ENCODE measurements at places on chromosomes 12 and 14.

DNA sequence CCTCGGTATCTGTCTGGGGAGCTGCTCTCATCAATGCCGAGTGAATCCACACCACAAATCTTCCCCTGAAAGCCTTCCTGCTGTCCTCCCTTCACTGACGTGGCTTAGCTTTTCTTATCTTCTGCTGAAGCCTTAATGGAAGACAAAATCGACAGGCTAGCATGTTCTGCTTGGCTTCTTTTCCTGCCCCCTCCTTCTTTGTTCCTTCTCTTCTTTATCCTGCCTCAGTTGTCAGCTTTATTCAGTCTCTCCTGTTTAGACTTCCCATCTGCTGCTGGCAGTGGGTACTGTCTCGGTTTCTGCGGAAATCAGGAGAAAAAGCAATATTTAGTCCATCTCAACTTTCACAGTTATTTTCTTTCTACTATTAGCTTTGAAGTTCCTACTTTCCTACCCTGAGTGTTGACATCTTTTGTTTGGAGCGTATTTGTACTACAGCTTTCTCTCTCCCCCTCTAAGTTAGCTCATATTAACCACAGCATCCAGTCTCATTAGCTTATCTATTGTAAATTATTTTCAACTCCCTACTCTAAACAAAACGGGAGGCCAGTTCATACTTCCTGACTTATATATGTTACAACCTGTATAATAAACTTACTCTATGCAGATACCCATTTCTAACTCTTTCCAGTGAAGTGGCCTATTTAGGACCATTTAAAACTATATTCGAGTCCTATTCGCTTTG is 226.0 kb downstream of the DACT1 start:
- no peak for DNase-seq

- DNase-seq, result no peak
Measured at GRCh38 chr12:76685246-76685678, 78.7 kb upstream of the ZDHHC17 start.

GRCh38 chr12:112716099-112717093 is 75.2 kb upstream of the RPH3A start:
- peak; percentile 1 for DNase-seq

DNA sequence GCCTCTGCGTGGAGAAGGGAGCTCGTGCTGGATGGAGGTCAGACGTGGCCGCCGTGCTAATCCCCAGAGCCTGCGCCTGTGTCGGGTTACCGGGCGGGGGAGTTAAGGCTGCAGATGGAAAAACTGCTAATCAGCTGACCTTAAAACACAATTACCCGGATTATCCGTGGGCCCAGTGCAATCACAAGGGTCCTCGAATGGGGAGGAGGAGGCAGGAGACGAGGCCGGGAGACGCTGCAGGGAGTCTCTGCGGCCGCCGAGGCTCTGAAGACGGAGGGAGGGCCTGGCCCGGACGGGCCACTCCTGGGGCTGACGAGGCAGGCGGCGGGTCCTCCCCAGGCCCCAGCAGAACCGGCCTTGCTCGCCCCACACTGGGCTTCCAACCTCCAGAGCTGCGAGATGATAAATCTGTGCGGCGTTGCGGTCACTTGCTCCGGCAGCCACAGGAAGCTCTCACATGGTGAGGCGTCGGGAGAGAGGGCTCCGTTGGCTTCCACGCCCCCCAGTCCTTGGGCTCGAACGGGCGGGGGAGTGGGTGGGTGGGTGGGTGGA is 32.9 kb upstream of the FBRSL1 start:
- no peak for DNase-seq

- DNase-seq, result no peak
Measured at GRCh38 chr14:89723930-89724627, 230.5 kb downstream of the EFCAB11 start.

GRCh38 chr12:10771132-10771733 is 31.2 kb downstream of the TAS2R7 start:
- peak; percentile 49 for DNase-seq

- no peak for DNase-seq
Measured at GRCh38 chr14:69553252-69553651, 21.4 kb downstream of the CCDC177 start.

- no peak for DNase-seq
Measured at GRCh38 chr12:10505620-10506019, at the start of gene EIF2S3B. Gene EIF2S3B (plus strand): TSS chr12:10505890. CDS start chr12:10505903, 13 bp downstream.

DNA sequence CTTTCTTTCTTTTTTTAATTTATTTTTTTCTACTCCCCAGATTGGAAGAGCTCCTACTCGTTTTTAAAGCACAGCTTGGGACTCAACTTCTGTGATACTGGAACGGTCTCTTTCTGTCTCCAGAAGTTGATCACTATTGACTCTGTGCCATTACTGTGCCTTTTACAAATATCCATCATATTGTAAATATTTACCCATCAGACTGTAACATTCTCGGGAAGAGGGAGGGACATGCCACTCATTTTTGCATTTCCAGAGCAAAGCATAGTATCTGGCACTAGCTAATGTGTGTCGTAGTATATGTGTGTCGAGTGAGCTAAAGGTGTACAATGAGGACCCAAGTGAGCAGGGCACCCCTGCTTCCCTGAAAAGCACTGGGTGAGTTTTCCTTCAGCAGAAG is 24.0 kb upstream of the GSG1 start:
- no peak for DNase-seq

DNA sequence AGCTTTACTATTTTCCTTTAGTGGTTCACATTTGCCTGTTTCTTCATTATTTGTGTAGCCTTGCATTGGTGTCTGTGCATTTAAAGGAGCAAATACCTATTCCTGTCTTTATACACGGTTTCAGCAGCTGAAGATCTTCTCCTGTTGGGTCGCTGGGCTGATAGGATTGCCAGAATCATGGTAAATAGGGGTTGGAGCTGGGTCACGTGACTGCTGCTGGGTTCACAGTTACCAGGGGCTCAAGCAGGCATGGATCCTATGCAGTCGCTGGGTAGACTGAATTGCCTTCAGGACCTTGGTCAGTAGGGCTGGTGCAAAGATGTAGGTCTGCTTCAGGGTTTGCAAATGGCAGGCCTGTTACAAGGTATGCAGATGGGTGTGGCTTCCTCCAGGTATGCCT is 398.4 kb downstream of the RPS29 start:
- no peak for DNase-seq

GRCh38 chr12:12033824-12034223 is 36.9 kb upstream of the BCL2L14 start:
- DNase-seq, result no peak

- no peak for DNase-seq
Measured at GRCh38 chr12:16542586-16542985, 63.4 kb downstream of the LMO3 start.

DNA sequence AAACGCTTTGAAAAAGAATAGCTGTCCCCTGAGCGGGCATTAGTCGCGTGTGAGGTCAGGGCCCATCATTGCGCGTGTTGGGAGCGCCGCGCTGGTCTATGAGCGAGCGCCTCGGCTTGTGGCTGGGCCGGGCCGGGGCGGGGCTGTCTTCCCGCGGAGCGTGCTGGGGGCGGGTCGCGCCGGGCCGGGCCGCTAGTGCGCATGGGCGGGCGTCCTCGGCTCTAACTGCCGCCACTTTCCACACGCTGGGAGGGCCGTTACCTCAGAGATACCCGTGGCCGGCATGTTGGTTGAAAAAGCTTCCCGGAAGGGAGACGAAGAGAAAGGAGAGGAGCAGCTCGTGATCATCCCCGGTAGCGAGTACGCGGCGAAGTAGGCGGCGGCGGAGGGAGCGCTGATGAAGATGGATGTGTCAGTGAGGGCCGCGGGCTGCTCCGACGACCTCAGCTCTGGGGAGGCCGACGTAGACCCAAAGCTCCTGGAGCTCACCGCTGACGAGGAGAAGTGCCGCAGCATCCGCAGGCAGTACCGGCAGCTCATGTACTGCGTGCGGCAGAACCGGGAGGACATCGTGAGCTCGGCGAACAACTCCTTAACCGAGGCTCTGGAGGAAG is at the start of gene EID3:
EID3 (plus strand) TSS at position 202 of the 614 bp plus-strand sequence; CDS start at position 398, 196 bp downstream.
- peak; percentile 66 for DNase-seq

DNA sequence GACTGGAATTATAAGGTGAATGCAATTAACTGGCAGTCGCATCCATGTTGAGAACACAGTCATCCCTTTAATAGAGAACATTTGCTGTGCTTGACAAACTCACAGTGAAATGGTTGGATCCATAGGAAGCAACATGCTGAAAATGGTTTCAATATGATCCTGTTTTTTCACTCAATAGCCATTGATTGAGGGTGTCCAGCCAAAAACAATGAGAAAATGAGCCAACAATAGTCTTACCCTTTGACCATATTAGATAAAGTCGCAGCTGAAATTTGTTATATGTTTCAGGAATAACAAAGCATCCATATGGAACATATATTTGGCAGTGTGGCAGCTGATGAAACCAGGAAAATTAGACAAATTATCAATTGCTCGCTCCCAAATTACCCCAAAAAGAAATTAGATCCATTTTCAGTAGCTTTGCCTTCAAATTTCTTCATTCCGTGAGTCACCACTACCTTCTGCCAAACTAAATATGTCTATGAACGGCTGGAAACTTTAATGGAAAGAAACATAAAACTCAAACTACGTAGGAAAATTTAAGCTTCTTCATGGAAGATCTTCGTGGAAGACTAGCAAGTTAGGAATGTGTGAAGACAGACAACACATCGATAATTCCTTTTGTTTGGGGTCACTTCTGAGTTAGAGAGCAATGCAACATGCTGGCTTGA is 17.4 kb downstream of the IGF1 start:
- peak; percentile 11 for DNase-seq

DNA sequence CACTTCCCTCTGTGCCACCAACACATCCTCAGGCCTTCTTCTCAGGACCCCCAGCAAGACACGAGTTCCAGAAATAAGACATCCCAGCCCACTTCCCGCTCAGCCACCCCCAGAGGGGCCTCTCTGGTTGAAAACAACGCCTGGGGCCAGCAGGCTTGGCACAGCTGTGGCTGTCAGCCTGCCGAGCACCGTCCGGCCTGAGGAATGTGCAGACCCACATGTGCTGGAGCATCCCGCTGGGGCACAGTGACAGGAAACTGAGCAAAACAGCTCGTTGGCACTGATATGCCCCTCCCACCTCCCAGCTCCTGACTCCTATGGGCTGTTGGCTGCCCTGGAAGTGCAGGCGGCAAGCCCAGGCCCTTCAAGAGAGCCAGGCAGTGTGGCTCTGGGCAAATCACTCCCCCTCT is 1.4 kb downstream of the SYNE3 start:
- DNase-seq, result peak; percentile 89

GRCh38 chr14:36835128-36835527 is 173.5 kb downstream of the PAX9 start:
- DNase-seq, result no peak

GRCh38 chr14:54864526-54864925 is 38.1 kb downstream of the GCH1 start:
- no peak for DNase-seq

DNA sequence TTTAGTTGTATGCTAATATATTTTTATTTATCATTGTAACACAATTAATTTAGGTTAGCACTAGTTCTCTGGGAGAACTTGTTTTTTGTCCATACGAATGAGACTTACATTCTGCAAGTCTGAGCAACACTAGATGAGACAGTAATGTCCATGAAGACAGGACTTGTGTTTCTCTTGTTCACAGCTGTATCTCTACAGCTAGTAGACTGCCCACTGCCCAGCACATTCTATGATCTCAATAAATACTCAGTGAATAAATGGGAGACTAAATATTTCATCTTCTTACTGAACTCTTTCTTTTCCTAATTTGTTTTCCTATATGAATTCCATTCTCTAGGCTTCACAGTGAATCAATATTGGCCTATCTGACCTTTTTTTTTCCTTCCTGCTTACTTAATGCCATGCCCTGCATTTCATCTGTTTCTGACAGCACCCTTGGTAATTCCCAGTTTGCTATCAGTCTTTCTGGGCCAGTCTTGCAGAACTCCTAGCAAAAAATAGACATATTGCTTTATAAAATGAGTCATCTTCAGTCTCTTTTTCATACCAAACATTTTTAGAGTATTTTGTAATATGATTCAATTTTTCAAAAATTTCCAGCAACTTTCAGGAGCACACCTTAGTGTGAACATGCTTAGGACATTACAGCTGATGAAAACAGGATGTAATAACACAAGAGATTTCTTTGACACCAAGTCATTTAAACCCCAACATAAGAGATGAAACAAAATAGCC is 185.5 kb upstream of the ATP2B1 start:
- peak; percentile 71 for DNase-seq

GRCh38 chr12:132244724-132245295 is 84.6 kb downstream of the GALNT9 start:
- DNase-seq, result no peak

DNA sequence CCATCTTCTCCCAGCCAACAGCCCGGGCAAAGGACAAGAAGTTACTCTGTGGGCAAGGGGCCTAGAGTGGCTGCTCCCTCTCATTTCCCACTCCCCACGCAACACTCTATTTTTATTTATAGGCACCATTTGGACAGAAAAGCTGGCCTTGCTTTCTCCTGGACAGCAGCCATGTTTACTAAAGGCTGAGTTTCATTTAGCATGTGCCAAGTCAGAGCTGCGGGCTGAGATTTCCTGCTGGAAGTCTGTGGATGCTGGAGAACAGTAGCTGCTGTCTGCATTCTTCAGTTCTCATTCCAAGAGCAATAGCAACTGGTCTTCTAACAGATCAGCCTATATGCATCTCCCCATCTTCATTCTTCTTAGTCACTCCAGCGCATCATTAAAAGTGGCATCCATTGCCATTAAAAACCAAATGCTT is 8.3 kb downstream of the COL2A1 start:
- no peak for DNase-seq

GRCh38 chr14:34036319-34036766 is 85.5 kb upstream of the EGLN3 start:
- DNase-seq, result no peak

Data from LHCN-M2 (cell line).